ENCODE measurements at places on chromosomes 4 and X.

DNA sequence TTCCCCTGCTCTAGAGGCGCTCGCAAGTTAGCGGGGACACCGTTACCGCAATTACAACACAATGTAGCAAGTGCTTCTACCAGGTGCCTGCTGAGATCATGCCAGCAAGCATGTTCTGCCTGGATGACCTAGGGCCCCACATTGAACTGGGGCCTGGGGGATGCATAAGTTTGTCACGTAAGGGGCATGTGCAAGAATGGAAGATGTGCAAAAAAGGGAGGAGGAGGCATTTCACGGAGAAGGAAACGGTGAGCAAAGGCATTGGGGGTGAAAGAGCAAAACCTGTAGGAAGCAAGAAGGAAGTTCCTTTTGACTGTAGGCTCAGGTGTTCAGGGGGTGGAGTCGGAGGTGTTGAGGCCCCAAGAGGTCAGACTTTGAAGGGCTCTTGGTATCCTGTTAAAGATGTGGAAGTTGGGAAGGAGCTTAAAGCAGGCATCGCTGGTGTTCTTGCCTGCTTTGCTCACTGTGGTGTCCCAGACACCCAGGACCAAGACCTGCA lies 602 bp upstream of the SCARB2 start:
- no peak for DNase-seq

DNA sequence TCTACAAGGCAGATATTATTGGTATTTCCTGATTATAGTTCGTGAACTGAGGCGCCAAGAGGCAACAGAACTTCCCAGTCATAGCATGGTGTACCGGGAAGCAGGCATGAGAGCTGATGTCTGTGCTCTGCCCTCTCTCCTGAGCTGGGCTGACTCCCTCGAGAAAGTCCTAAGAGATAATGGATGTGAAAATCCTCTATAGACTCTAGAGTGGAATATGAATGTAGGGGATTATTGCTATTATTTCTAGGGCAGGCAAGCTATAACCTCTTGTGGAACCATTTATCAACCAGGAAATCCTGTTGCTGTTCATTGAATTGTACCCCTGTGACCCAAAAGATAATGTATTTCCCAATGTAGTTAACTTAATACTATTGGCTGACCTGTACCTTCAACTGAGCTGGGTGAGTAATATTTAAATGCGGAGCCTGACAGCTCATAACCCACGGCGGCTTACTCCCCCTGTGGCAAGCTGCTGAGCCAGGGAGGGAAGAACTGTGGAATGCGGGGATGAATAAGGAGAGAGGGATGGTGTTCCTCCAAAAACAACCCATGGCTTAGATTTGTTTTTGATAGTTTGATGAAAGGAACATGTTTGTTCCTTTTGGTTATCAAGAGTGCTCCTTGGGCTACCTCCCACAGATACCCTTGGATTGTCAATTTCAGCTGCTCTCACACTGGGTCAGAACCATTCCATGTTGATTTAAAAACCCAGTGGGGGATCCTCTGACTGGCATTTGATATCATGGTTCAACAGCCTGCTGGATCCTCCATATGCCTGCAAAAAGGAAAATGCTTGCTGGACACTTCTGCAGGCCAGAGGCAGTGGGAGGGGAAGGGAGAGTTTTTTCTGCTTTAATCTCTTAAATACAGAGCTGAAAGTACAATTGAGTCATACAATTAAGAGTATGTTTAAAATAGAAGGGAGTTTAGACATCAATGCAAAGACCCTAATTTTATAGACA lies 339.0 kb upstream of the BOD1L1 start:
- DNase-seq: no peak

- no peak for DNase-seq
Measured at GRCh38 chr4:119082661-119083060, 53.0 kb upstream of the MYOZ2 start.

GRCh38 chr4:85642356-85643100 lies 167.6 kb downstream of the ARHGAP24 start:
- no peak for DNase-seq

DNA sequence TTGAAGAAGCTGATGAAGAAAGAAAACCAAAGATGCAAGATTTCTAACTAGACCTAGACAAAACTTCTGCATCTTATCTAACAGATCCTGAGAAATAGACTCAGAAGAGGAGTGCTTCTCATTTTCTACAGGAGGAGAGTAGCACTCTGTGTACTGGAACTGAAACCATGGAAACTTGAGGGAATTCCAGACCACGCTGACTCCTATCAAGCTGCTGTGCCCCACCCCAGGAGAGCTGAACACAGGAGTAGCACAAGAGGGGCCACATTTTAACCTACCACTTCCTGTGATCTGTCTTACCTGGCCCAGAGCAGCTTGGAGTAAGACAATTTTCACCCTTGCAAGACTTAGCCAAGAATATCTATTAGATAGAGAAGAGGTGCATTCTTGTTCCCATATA lies 248.9 kb downstream of the SCFD2 start:
- no peak for DNase-seq

- DNase-seq: no peak
Measured at GRCh38 chr4:57668621-57669020, 558.4 kb upstream of the IGFBP7 start.

DNA sequence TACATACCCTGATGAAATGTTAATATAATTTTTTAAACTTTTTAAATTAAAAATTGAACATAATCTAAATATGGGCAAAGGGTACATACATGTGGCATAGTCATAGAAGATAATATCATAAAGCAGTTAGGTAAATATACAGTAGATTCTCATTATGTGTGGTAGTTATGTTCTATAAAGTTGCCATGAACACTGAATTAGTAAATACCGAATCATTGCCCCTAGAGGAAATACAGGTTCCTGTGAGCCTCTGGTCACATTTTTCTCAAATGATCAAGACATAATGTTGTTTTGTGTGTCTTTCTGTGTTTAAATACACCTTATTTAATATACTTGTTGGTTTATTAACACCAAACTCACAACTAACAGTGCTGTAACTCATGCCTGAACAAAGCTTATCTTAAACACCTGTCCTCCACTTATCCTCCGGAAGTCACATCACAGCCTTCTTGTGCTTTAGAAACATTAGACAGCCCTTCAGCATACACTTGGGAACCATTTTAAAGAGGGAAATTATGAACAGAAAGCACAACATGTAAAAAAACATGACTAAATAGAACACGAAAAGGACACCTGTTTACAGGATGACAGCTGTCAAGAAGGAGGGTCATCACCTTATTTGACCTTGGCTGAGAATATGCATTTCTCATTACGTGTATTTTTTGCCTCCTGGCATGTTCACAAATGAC lies 169.4 kb upstream of the NAP1L5 start:
- DNase-seq: no peak
